ENCODE measurements at places on chromosomes 12 and 14. TPM values are rescaled to one million over a fixed set of nuclear protein-coding genes. Genes with fewer than 3 reads are reported as not detected.
A peak's percentile ranks its signal among the peaks of the same experiment; 100 is the strongest.

RNASE1 gene
- not detected for total RNA-seq

TAS2R14 gene
- 0.31 TPM for total RNA-seq

FAM181A gene
- total RNA-seq = not detected

SRSF5 gene
- total RNA-seq = 1,544 TPM

KSR2 gene
- total RNA-seq = 0.03 TPM

LBHD2 gene
- not detected for total RNA-seq

CISTR gene
- not detected for total RNA-seq

PMCH gene
- not detected for total RNA-seq

HSPB8 gene
- not detected for total RNA-seq

KLRG1 gene
- total RNA-seq = 17.7 TPM

GRCh38 chr12:113900716-113901115 is 65.4 kb downstream of the RBM19 start:
- no peak for DNase-seq

- peak; percentile 43 for DNase-seq
These were observed 332.3 kb downstream of the TMEM121 start for GRCh38 chr14:105858676-105859025.

DNA sequence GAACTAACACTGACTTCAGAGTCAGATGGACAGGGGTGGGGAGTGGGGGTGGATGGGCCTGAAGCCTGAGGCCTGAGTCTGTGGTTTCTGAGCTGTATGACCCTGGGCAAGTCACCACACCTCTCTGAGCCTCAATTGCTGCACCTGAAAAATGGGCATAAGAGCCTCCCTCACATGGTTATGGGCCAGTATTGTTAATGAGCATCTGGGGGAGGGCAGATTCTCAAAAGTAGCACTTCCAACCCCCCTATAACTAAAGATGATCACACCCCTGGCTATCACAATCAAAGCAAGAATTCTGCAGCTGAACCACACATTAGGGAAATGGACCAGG is 168.6 kb downstream of the RBM19 start:
- no peak for DNase-seq

GRCh38 chr12:20497707-20498106 is 129.4 kb downstream of the PDE3A start:
- no peak for DNase-seq

- no peak for DNase-seq
These were observed 54.1 kb upstream of the ARHGAP5 start for GRCh38 chr14:32022938-32023466.

DNA sequence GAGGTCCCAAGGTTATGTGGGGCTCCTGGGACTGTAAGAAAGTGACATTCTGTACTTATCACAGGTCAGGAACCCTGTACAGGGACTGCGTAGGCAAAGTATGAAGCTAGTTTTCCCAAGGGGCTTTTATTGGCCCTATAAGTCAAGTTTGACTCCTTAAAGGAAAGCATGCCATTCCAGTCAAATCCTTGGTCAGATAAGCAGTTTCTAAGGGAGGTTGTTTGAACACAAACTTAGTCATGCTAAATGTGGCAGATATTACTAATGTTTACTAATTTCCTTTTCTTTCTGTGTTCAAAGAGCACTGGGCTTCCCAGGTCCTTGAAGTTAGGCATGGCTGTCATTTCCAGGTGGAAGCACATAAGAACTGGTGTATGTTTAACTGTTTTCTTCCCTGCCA is 472.4 kb downstream of the ATP23 start:
- DNase-seq = no peak

DNA sequence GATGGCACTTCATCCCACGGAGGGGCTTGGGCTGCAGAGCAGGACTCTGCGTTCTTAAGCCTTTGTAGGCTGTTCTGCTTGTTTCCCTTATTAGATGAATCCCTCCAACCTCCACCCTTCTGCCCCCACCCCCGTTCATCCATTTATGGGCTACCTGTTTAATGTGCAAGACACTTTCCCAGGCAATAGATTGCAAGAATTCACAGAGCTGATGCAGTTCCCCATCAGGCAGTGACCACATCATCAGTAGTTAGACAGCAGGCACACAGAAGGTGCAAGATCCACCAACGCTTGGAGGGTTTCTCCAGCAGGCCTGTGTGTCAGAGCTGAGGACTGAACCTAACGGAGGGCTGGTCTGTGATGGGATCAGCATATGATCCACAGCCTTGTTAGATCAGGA is 1.2 kb upstream of the C1R start:
- DNase-seq = no peak

DNA sequence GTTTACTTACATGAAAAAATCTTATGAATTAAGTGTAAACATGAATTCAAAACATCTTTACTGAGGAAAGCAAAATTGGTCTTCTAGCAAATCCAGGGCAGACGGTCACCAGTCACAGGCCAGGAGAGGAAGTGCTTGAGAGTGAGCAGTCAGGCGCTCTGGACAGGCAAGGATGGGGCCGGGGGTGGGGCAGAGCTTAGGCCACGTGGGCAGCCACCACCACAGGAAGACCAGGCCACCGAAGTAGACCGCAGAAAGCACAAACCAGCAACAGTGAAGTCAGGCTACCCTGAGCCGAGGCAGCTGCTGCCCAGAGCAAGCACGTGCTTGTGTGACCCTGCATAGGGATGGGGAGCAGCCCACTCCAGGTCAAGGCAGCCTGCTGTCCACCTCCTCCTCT is 33.5 kb downstream of the SLC6A12 start:
- no peak for DNase-seq

GRCh38 chr12:26198742-26199141 is 3.4 kb downstream of the SSPN start:
- DNase-seq = no peak

DNA sequence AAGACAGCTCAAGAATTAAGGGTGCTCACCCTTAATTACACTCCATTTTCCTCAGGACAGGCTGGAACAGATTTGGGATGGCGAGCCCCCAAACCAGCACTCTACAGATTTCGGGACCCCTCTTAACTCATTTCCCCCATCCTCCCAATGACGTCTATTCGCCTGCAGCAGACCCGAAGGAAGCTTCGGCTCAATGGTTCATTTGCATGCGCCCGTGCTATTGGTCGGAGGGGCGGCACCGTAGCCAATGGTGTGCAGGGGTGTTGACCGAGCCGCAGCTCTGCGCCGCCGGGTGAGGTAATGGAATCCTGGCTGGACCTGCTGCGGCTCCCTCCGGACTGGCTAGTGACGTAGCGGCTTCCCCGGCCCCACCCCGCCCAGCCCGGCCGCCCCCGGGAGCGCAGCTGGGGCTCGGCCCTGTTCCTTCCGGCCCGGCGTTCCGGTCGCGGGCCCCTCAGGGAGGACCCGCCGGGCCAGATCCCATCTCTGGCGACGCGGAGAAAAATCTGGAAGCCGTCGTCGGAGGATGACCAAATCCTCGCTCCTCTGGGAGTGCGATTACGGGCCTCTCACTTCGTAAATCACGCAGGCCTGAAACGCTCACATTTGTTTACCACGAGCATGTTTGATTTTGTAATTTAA is 18.3 kb upstream of the NR4A1 start:
- DNase-seq = peak; percentile 93

GRCh38 chr14:99672506-99673304 is 11.4 kb upstream of the CYP46A1 start:
- DNase-seq = no peak

DNA sequence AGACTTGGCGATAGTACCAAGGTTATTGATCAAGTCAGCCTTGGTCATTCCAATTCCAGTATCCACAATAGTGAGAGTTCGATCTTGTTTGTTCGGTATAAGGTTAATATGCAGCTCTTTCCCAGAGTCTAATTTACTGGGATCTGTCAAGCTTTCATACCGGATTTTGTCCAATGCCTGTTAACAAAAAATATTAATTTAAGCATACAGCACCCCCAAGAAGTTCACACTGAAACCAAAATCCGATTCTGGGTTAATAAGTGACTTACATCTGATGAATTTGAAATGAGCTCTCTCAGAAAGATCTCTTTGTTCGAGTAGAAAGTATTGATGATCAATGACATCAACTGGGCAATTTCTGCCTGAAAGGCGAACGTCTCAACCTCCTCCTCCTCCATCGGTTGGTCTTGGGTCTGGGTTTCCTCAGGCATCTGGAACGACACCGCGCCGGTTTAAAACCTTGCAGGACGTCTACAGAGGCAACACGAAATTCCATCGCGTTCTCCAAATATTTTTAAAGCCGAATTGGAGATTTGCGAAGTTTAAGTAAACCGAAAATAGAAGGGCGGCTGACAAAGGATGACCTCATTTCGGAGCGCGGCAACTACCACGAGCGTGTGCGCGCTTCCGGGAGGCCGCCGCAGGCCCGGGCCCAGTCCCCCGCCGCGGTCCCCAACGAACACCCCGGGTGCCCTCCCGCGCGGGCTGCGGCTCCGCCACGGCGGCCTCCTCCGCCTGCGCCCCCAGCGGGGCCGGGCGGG is 716 bp downstream of the HSP90AA1 start:
- DNase-seq = peak; percentile 76

- no peak for DNase-seq
These were observed 63.0 kb upstream of the VRK1 start for GRCh38 chr14:96734076-96734622.

DNA sequence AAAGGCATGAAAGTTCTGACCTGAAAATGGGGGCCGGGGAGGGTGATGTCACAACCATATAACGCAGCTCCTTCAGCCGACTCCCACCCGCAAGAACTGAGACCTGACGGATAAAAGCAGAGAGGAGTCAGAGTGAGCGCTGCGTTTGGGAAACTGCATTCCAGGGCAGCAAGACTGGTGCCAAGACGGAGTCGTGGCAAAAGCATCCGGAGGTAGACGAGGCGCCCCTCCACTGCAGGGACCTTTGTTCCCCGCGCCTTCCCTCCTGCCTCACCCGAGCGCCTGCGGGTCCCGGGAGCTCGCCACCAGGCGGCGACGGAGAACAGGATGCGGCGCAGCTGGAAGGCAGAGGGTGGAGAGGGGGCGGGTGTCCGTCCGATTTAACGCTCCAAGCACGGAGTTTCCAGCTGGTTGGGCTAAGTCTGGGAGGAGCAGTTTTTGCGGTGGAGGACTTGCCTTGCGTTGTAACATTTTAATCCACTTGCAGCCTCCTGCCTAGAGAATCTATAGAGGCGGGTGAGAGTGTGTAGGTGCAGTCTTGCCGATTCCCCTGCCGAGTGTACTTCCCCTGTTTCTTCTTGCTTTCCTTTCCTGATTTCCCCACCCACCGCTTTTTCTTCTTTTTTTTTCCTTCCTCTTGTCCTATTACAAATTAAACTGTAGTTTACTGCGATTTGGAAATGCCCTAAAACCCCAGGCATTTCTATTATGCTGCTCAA is 1.2 kb upstream of the CPNE8 start:
- peak; percentile 42 for DNase-seq

DNA sequence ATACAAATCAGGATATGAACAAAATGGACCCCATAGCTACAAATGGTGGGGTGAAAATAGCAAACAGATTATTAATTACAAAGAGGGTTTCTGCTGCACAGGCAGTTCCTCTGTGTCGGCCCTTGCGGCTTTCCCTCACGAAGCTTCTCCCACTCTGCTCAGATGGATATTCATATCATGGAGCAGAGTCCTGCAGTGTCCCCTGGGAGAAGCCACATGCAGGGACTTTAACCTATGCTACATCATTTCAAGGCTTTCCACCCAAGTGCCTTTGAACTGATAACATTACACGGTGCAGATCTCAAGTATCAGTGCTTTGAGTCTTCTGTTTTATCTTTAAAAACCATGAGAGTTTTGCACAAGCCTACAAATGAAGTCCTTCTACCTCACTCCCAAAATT is 229.1 kb downstream of the PPM1H start:
- no peak for DNase-seq

GRCh38 chr12:68175557-68176061 is 16.1 kb upstream of the IFNG start:
- DNase-seq = peak; percentile 60

GRCh38 chr14:94501588-94502516 is 7.4 kb downstream of the SERPINA12 start:
- DNase-seq = no peak

- no peak for DNase-seq
These were observed 10.2 kb upstream of the FLRT2 start for GRCh38 chr14:85519661-85520305.

GRCh38 chr12:130526813-130527212 is 189.1 kb downstream of the PIWIL1 start:
- no peak for DNase-seq

DNA sequence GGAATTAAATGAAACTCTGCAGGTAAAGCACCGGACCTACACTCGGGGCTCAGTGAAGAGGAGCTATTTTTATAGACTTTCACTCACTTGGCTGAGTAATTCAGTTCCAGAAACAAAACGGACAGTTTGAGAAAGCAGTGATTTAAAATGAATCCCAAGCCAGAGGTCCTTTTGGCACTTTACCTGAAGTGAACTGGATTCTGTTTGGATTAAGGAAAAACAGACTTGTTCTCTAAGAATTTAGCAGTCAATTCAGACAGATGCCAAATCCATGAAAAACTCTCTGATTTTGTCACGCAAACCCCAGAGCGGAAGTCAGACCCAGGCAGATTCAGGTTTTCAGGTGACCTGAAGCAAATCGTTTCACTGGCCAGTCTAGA is 4.9 kb upstream of the VASH1 start:
- DNase-seq = no peak

- DNase-seq = no peak
These were observed 57.9 kb upstream of the SLC38A2 start for GRCh38 chr12:46430340-46430948.

GRCh38 chr12:107355004-107355565 is 261.7 kb upstream of the CRY1 start:
- DNase-seq = no peak

- DNase-seq = no peak
These were observed 480.0 kb upstream of the SYT1 start for GRCh38 chr12:78384541-78384940.

DNA sequence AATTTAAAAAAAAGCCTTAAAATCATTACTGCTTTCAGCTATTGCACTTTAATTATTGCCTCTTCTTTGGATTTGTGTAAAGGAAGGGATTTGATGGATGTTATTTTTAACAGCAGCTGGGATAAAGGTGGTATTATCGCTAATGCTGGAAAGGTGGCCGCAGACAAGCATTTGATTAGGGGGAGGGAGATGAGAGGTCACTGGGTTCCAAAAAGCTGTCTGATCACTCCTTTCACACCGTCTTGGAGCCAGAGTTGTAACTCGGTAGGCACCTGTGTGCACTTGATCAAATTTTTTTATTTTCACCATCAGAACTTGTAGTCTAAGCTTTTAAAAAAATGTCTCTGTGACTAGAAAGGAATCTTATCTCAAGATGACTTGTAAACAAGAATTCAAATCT is 99.8 kb downstream of the AKAP6 start:
- no peak for DNase-seq

GRCh38 chr12:75891072-75891471 is 140.5 kb downstream of the PHLDA1 start:
- DNase-seq = no peak

GRCh38 chr12:45568808-45569207 is 160.7 kb upstream of the ARID2 start:
- DNase-seq = no peak

DNA sequence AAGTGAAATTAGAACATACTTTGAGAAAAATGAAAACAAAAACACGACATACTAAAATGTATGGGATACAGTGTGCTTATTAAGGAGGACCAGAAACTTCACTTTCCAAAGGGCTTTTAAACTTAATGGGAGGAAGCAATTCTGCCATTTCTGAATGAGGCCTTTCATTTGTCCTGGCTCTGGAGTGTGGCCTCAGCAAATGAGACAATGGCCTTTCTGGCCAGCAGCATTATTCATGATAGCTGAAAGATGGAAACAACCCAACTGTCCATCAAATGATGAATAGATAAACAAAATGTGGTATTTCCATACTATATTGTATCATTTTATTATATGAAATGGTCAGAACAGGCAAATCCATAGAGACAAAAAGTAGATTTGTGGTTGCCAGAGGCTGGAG is 338.6 kb downstream of the CEP128 start:
- DNase-seq = no peak

Measured in CD8-positive, alpha-beta T cell (primary cell).